Stimulated activated CD4-positive, alpha-beta T cell treated with anti-CD3 and anti-CD28 coated beads, TNF-alpha, amount 100 ng/mL, for 1 hour (primary cell): ENCODE measurements at places on chromosomes 11 and 22.

- DNase-seq: no peak
Measured at GRCh38 chr22:21915624-21916308, 36.9 kb downstream of the PPM1F start.

- DNase-seq: peak; percentile 16
Measured at GRCh38 chr11:75508051-75508561, 17.6 kb downstream of the GDPD5 start.

- no peak for DNase-seq
Measured at GRCh38 chr11:69511358-69512055, 30.0 kb downstream of the LINC01488 start.

DNA sequence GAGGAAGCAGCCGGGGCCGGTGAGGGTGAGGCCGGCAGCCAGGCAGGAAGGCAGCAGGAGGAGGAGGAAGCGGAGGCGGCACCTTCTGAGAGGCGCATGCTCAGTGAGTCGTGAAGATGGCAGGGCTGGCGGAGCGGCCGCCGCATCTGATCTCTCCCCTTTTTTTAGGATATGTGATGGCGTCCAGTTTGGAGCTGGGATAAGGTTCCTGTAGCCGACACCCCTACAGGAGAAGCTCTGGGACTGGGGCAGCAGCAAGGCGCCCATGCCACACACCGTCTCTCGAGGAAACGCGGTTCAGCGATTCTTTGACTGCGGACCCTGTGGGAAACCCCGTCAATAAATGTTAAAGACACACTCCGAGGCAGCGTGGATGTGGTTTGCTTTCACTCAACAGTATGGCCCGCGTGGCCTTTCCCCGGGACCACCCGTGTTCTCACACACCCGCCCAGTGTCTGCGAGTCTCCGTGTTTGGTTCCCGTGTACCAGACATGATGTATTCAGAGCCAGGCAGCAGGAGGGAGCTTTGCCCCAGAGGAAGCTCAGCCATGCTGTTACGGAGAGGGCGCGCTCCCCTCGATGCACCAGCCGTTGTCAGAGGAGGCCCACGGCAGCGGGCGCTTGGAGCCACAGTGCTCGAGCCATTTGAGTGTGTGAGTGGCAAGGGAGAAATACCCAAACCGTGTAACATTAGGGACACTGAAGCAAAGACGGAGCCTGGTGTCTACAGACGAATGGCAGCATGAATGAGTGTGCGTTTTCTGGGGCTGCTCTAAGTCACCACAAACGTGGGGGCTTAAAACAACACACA, 27.7 kb upstream of the PARVB start:
- peak; percentile 20 for DNase-seq

DNA sequence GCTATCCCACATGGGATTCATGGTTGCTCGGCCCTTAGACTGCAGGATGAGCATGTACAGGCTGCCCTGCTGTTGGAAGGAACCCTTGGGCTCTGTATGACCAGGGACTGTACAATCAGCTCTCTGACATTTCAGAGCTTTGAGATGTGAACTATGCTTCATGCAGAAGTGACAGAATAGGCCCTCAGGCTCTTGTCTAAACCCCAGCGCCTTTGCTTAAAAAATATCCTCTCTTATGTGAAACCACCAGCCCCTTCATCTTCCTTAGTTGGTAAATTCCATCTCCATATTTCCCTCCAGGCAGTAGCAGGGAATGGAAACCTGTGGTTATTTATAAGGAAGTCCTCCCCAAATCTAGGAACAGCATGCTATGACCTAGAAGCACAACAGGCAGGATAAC, 78.9 kb upstream of the PLET1 start:
- DNase-seq: no peak

DNA sequence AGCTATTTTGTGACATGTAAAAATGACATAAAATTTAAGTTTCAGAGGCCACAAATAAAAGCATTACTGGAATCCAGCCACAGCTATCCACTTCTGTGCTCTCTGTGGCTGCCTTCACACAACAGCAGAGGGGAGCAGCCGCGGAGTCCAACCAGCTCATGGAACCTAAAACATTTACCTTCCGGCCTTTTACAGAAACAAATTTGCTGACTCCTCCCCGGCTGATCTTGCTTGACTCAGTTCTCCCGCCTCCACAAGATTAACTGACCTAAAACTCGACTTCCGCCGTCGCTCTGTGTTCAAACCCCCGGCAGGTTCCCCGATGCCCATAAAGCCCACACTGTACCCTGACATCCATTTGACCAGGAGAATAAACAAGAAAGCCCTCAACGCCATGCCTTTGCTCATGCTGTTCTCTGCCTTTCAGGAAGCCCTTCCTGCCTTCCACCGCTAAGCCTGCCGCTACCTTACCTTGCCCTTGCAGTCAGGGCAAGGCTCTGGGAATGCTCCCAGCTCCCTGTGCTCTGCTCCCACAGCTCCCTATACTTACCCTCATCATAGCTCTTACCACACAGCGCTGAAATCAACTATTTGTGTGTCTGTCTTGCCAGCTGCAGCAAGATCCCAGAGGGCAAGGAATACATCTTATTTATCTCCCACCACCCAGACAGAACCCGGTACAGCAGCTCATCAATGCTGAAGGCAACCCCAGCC, 35.4 kb downstream of the MICAL3 start:
- no peak for DNase-seq

DNA sequence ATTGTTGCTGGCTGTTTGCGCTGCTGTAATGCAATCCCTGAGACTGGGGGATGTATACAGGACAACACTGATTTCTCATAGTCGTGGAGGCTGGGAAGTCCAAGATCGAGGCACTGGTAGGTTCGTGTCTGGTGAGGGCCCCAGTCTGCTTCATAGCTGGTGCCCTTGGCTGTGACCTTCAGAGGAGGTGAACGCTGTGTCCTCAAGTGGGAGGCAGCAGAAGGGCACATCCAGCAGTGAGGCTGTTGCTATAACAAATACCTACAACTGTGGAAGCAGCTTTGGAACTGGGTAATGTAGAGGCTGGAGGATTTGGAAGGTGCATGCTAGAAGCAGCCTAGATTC, 21.3 kb downstream of the KRTAP5-5 start:
- DNase-seq: no peak

DNA sequence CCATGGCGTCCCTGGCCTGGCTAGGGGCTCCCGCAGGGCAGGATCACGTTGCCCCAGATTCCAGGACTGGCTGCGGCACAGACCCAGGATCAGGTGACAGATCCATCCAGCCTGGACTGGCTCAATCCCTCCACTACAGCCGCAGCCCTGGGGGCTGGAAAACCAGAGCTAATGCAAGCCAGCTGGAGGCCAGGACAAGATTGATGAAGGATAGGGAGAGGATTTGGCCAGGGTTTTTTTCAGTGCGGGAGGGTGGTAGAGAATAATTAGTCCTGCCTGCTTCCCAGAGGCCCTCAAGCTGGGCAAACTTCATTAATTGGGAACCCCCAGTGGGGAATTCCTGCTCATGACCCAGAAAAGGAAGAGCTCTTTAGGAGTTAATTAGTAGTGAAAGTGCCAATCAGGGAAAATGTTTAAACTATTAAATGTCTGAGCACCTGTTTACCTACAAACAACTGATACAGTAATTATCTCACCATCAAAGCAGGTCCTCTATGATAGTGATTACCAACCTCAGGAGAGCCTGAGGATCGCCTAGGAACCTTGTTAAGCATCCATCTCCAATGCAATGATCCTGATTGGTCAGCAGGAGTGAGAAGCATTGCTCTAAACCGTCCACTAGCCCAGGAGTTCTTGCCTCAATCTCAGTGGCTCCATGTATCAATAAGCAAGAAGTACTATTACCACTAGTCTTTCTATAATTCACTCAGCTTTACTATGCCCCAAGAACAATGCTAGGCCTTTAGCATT, 33.0 kb upstream of the MYOD1 start:
- no peak for DNase-seq

GRCh38 chr11:11978792-11979487, 29.5 kb downstream of the DKK3 start:
- DNase-seq: no peak

GRCh38 chr22:22878801-22879674, 8.6 kb upstream of the IGLL5 start:
- no peak for DNase-seq

- no peak for DNase-seq
Measured at GRCh38 chr11:119108146-119108856, 1.2 kb downstream of the C2CD2L start.

- DNase-seq: no peak
Measured at GRCh38 chr11:17581036-17581731, 34.1 kb downstream of the OTOG start.

GRCh38 chr11:57440744-57441414, 14.0 kb upstream of the SLC43A3 start:
- DNase-seq: no peak
